ENCODE measurements at places on chromosomes 6 and 20.
A peak's percentile ranks its signal among the peaks of the same experiment; 100 is the strongest.

- DNase-seq = no peak
Observed at GRCh38 chr6:16633961-16634360, 127.3 kb downstream of the ATXN1 start.

DNA sequence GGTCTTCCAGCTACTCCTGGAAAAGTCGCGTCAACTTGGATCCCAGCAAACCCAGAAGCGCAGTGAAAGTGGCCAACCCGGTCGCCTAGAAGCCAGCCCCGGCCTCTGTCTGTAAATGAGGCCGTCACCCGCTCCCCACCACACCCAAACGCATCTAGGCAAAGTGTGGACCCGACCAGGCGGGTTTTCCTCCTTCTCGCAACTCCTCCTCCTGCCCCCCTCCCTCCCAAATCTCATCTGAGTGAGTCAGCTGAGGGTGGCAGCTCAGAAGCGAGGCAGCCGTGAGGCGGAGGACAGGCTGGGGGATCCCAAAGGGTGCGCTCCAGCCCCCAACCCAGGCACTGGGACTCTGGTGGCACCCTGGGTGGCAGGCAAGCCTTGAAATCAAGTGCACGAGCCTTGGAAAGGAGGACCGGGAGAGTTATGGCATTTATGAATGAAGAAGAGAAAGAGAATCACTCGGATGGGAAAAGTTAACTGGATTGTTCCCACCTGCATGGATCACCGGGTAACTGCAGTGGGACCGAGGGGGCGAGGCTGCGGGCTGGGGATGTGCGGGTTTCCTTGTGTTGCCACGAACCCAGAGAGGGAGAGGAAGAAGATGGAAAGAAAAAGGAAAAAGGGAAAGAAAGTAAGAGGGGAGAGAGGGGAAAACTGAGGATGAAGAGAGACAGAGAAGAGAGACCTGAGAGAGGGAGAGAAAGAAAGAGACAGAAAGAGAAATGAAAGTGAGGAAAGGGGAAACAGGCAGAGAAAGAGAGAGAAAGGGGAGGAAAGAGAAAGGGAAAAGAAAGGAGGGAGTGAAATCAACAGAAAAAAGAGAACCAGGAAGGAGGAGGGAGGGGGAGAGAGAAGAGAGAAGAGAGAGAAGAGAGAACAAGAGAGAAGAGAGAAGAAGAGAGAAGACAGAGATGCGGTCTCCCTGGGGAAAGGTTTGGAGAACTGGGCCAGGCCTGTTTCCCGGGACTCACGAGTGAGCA lies at the start of gene APCDD1L:
Gene APCDD1L (minus strand): TSS at position 167 of the 980 bp plus-strand sequence. CDS start 692 bp downstream, outside the sequence.
- no peak for DNase-seq

GRCh38 chr6:110357298-110357663 lies 868 bp downstream of the METTL24 start:
- no peak for DNase-seq

DNA sequence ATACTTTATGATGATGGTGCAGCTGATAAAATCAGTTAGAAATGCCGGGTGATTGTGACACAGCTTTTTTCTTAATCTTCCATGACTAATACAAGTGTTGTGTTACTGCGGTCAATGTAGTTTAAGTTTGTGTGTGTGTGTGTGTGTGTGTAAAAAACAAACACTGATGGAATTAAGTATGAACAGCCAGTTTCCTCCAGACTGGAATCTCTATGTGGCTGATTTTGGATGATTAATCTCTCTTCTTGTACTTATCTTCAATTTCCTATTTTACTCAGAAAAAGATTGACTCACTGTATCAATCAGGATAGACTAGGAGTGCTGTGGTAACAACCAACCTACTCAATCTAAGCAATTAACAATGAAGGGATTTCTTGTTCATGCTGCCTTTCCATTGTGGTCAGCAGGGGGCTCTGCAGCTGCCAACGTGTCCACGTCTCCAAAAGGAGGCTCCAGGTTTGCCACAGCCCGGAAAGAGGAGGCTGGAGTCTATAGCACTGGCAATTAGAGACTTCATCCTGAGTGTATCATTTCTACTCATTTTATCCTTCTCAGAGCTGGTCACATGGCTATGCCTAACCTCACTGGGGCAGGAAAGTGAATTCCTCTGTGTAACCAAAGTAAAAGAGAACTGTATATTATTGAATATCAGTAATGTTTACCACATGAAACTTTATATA lies 107.7 kb downstream of the CD109 start:
- no peak for DNase-seq

DNA sequence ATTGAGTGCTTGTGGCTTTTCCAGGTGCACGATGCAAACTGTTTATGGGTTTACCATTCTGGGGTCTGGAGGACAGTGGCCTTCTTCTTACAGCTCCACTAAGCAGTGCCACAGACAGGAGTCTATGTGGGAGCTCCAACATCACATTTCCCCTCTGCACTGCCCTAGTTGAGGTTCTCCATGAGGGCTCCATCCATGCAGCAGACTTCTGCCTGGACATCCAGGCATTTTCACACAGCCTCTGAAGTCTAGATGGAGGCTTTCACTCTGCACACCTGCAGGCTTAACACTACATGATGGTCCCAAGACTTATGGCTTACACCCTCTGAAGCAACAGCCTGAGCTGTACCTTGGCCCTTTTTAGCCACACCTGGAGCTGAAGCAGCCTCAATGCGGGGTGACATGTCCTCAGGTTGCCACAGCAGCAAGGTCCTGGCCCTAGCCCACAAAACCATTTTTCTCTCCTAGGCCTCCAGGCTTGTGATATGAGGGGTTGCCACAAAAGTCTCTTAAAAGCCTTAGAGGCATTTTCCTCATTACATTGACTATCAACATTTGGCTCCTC lies 552.2 kb downstream of the TFAP2A start:
- DNase-seq = no peak

GRCh38 chr20:43450841-43451799 lies 6.6 kb upstream of the SRSF6 start:
- no peak for DNase-seq

- DNase-seq = peak; percentile 66
Observed at GRCh38 chr6:69796642-69797390, at the start of gene LMBRD1. Gene LMBRD1, minus strand, starts transcription at chr6:69797010. Its CDS starts 129 bp downstream, at chr6:69796881.

DNA sequence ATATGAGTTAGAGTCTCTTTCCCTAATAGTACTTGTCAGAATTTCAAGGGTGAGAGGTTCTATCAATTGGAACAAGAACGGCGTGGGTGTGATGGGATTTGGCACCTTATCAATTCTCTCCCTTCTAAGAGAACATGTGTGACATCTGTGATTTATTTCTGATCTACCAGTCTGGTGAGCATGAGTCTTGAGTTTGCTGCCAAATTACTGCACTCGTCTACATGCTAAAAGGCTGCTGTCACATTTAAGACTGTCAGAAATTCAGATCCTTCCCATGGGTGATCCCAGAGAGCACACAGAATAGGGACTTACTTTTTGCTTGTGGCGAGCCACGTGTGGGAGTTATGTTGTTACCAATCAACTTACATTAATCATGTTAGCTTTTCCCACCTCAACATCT lies 370.2 kb upstream of the SASH1 start:
- DNase-seq = no peak

DNA sequence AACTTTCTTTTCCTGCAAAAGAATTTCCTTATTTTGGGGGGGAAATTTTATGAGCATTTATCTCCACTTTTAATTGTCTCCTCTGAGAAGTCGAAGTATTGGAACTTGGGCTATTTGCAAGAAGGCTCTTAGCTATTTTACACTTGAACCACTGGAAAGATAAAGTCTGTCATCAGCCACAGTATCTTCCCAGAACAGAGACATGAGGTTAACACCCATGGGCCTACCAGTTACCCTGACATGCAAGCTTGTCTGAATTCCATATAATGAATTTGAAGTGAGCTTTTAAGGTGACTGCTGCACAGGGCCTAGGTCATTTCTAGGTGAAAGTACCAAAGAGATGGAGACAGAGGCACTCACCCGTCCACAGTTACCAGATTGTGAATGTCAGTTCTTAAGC lies 193.1 kb downstream of the SIM1 start:
- DNase-seq = no peak

- no peak for DNase-seq
Observed at GRCh38 chr6:85185977-85186376, 263.9 kb upstream of the NT5E start.

DNA sequence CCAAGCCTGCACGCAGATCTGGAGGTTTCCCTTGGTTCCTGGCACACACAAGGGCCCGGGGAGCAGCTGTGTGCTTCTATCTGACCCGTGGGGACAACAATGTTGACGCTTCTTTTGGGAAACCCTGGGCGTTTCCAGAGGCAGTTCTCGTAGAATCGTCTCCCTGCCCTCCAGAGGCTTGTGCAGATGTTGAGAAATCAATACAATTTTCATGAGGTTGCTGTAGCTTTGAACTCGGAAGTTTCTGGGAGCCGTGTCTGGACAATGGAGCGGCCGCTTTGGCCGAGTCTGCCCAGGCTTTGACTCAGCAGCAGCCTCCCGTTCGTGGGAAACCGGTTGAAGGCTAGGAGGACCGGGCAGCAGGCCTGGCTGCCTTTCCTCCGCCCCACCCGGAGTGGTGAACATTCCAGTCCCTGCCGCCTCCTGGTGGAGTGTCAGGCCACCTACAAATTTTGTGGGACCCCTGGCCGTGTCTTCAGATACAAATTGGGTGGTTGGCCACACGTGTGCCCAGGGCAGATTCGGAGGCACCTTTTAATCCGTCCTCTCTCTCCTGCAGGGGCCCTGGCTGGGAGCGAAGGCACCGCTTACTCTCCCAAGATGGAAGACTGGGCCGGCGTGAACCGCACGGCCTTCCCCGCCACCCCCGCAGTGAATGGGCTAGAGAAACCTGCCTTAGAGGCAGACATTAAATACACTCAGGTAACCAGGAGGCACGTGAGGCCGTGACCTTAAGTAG lies 2.7 kb downstream of the PAX1 start:
- DNase-seq = no peak

GRCh38 chr6:133699741-133700385 lies 189.1 kb upstream of the TCF21 start:
- DNase-seq = no peak

- no peak for DNase-seq
Observed at GRCh38 chr6:127301199-127301700, 34.6 kb downstream of the RNF146 start.

DNA sequence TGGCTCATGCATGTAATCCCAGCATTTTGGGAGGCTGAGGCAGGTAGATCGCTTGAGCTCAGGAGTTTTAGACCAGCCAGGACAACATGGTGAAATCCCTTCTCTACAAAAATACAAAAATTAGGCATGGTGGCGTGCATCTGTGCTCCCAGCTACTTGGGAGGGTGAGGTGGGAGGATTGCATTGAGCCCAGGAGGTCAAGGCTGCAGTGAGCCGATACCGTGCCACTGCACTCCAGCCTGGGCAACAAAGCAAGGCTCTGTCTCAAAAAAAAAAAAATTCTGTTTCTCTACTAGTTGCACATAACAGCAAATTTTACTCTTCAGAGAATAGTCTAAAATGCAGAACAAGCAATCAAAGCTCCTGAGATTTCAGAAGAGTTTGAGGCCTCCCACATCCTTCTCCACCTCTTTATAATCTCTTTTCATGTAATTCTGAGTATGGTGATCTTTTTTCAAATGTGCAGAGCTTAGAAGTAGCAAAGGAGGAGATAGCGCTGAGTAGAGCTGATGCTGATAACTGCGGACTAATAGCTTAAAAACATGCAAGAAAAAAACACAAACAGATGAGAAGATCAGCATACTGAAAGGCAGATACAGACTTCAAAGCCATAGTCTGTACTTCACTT lies 23.3 kb downstream of the LRRN4 start:
- no peak for DNase-seq

- DNase-seq = no peak
Observed at GRCh38 chr6:54198134-54198533, 86.9 kb downstream of the MLIP start.

DNA sequence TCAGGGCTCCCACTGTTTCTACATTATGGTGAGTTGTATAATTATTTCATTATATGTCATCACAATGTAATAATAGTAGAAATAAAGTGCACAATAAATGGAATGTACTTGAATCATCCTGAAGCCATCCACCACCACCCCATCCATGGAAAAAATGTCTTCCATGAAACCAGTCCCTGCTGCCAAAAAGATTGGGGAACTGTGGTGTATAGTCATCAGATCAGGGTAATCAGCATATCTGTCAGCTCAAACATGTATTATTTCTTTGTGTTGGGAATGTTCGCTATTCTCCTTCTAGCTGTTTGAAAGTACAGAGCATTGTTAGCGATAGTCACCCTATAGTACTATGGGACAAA lies 33.8 kb upstream of the SLC22A23 start:
- no peak for DNase-seq

Measured in GM19239 (cell line).